ENCODE measurements at places on chromosomes 5 and 9.

- DNase-seq: no peak
Measured at GRCh38 chr9:110886832-110887231, 151.4 kb downstream of the LPAR1 start.

GRCh38 chr5:86838083-86838482, 220.3 kb downstream of the COX7C start:
- DNase-seq: no peak

DNA sequence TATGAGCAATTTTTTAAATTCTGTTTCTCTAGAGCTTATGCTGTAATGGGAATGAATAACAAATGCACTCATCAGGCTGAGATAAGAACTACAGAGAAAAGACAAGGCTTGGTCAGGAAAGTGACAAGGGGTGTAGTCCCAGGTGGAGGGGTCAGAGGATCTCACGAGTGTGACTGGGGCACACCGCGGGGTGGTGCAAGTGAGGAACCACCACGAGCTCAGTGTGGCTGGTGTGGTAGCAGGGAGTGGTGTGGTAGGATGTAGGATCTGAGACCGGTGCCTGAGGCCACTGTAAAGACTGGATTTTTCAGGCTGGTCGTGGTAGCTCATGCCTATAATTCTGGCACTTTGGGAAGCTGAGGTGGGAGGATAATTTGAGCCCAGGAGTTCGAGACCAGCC, 9.0 kb downstream of the ANXA6 start:
- no peak for DNase-seq

DNA sequence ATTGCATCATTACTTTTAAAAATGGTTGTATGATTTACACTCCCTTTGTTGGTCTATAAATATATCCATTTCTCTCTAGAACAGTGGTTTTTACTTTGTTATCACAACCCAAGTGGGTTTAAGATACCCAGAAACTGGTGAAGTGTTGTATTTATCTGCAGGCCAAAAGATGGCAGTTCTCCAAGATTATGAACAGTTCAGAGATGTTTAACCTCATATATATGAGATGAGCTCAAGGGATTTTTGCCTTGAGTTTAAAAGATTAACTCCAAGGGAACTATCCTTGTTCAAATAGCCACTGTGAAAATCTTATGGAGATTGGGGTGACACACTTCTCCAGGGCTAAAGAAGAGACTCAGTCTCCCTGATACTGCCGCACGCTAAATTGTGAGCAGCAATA, 572.6 kb downstream of the TLE4 start:
- DNase-seq: no peak

- no peak for DNase-seq
Measured at GRCh38 chr5:6518298-6519057, 69.8 kb downstream of the UBE2QL1 start.

- peak; percentile 49 for DNase-seq
Measured at GRCh38 chr5:139711906-139712224, 63.7 kb downstream of the CXXC5 start.

GRCh38 chr9:3136686-3137346, 292.9 kb upstream of the PUM3 start:
- DNase-seq: no peak

DNA sequence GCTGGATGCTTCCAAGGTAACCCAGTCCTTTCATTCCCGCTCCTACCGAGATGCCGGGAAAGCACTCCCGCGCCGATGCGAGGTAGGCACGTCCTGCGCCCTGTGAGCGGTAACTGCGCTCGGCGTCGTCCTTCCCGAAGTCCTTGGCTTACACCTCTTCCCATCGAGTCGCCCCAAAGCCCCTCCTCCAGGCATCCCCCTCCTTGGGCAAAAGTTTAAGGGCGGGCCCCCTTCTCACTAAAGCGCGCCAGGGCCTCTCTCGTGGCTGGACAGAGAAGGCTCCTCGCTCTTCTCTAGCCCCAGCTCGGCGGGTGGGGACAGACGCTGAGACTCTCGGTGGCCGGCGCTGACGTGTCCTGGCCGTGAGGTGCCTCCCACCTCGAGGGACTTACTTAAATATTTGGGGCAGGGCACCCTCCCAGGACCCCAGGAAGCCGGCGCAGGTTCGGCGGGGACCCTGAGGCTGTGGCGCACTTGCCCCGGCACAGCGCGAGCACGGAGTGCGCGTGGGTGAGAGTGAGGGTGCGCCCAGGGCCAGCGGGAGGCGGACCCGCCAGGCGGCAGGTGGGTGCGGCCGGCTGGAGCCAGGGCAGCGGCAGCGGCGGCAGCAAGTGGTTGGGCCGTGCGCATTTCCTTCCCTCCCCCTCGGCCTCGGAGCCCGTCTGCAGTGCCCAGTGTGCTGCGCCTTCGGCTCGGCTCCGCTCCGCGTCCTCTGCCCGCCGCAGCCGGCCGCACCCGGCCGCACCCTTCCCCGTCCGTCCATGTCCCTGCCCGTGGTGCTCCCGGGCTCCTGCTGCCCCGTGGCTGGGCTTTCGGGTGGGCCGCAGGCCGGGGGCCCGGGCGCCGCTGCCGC, at the start of gene ENTREP1:
Gene ENTREP1, plus strand, starts transcription at position 667 of the 853 bp plus-strand sequence. Its CDS starts 95 bp downstream, at position 762.
- DNase-seq: peak; percentile 52

GRCh38 chr9:81814794-81815464, 113.3 kb upstream of the SPATA31D4 start:
- no peak for DNase-seq

GRCh38 chr9:76655121-76655541, 109.1 kb upstream of the PCA3 start:
- no peak for DNase-seq

DNA sequence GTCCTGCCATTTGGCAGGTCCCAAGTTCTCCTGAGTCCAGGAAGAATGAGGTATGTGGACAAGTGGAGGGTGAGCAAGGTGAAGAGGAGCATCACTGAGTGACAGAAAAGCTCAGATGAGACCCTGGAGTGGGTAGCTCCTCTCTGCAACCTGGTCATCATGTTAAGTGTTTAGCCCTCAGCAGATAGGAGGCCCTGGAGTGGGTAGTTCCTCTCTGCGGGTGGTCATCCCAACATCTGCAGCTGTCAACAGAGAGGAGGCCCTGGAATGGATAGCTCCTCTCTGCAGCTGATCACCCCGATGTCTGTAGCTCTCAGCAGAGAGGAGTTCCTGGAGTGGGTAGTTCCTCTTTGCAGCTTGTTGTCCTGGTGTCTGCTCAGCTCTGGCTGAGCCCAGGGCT, 48.4 kb downstream of the NDUFAF2 start:
- no peak for DNase-seq

- no peak for DNase-seq
Measured at GRCh38 chr9:124266826-124267201, 9.1 kb downstream of the NEK6 start.

- DNase-seq: no peak
Measured at GRCh38 chr9:106897751-106898150, 34.8 kb downstream of the ZNF462 start.

- DNase-seq: no peak
Measured at GRCh38 chr5:150209099-150209635, 19.3 kb downstream of the SLC6A7 start.

- DNase-seq: no peak
Measured at GRCh38 chr9:21684231-21684630, 118.2 kb upstream of the MTAP start.

- no peak for DNase-seq
Measured at GRCh38 chr5:66860199-66860975, 264.2 kb downstream of the MAST4 start.

DNA sequence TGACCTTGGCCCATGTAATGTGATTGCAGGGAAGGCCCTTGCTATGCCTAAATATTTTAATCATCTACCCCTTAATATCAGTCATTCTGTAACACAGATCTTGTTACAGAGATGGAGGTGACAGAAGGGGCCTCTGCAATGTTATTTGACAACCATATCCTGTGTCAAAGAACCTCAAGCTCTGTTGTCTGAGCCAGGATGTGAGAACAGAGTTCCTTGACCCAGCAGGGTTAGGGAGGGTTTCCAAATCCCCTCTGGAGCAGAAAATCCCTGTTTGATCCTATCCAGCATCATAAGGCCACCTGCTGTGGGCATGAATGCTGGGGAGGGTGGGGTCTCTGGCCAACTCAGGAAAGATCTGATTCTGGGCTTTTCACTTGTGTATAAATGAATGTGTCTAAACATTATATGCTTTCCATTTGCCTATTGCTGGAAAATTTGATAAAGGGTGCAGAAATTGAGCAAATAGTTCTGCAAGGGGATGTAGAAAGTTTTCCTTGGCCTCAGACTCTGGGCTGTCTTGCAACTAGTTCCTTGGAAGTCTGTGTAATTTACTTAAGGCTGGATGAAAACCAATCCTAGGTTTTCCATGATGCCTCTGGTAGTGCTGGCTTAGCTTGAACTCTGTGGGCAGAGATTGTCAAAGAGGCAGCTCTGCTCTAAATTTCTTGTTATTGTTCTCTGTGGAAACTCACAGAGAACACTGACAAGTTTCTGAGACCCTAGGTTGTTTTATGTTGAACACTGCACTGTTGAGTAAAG, 71.0 kb downstream of the PGM5 start:
- DNase-seq: no peak

GRCh38 chr5:154047324-154047723, 8.6 kb downstream of the MFAP3 start:
- DNase-seq: no peak

DNA sequence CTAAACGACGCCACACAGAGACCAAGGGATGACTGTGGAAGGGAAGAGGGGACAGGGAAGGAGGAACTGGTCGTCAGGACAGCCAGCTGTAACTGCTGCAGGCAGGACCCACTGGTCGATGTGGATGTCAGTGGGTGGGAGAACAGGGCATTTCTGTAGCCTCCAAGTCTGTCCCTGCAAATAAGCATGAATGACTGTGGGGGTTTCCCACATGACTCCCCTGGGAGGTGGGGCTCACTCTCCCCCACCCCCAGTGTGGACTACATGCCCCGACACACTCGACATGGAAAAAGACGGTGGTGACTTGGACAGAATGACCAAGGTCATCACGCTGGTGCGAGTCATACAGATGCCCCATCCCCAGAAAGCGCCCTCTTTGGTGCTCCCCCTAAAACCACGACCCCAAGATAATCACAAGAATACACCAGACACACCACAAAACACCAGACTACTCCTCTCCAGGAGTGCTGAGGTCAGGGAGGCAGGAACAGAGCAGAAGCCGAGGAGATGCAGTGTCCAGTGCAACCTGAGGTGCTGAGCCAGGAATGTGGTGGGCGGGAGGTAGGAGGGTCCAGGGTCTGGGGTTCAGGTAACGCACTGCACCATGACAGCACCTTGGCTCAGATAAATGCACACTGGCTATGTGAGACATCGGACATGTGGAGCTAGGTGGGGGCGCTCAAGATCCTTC, 64.9 kb downstream of the SECISBP2 start:
- DNase-seq: no peak

GRCh38 chr5:83522446-83522845, 50.9 kb downstream of the VCAN start:
- DNase-seq: no peak

- DNase-seq: no peak
Measured at GRCh38 chr5:141483902-141484301, 928 bp upstream of the PCDHGC4 start.

- no peak for DNase-seq
Measured at GRCh38 chr9:87644659-87645058, 81.3 kb upstream of the CTSL start.

DNA sequence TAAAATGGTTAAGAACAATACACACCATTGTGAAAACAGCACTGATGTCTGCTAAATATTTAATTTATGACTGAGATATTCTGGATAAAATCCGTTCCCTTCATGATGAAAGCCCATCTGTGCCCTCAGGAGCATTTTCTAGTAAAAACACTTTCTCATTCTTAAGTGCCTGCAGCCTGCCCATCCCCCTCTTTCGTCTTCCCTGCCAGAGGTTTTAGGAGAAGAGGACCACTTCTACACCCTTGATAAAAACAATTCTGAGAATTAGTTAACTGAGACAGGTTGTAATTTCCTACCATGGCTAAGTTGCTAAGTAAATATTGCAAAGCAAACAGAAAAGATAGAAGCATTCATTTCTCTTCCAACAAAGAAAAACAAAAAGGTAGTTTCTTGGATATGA, 272.6 kb downstream of the ATPSCKMT start:
- no peak for DNase-seq

- DNase-seq: no peak
Measured at GRCh38 chr9:91282292-91282691, 79.4 kb downstream of the AUH start.
